BJ (cell line): ENCODE measurements at places on chromosomes 3 and 15. TPM values are rescaled to one million over a fixed set of nuclear protein-coding genes. Genes with fewer than 3 reads are reported as not detected.

DNA sequence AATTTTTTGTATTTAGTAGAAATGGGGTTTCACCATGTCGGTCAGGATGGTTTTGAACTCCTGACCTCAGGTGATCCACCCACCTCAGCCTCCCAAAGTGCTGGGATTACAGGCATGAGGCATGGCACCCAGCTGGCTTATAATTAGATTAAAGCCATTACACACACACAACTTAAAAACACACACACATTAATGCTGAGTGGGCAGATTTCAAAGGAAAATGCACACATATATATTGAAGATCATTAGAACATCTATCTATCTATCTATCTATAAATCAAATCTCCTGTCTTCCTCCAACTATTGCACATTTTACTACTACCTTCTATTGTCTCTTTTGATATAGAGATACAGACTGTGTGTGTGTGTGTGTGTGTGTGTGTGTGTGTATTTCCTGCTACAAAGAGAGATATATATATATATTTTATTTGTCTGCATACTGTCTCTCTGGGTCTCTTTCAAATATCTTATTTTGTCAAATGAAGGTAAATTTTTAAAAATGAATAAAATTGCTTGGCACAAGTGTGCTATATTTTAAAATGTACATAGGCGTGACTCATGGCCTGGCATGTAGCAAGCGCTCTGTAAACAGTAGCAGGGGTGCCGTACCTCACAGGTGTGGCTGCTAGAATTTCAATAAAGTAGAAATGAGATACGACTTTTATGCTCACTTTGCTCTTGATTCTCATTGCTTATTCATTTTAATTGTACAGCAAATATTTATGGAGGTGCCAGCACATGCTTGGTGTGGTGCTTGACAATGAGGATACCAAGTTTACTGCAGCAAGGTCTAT lies 655.8 kb downstream of the AGBL1 start:
- no peak for DNase-seq

GRCh38 chr15:36777926-36778325 lies 198.5 kb downstream of the CDIN1 start:
- no peak for DNase-seq

GRCh38 chr3:72120806-72121778 lies 336.1 kb upstream of the PROK2 start:
- no peak for DNase-seq

DNA sequence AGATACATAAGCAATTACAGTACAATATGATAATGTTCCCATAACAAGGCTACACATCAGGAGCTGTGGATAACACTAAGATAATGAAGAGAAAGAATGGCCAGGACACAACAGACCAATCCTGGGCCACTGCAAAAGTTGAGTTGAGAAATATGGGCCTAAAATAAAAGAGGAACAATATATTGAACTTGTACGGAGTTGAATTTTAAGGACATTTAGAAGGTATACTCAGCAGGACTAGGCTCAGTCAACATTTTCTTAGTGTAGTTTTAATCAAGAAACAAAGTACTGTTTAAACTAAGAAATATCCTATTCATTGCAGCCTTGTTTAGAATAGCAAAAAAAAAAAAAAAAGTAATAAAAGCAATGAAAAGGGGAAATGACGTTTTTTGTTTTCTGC lies 24.3 kb downstream of the HERC1 start:
- DNase-seq = no peak

GRCh38 chr3:32820430-32820829 lies 2.6 kb downstream of the TRIM71 start:
- DNase-seq = no peak

GRCh38 chr15:34944936-34945335 lies 24.6 kb downstream of the AQR start:
- peak; percentile 52 for DNase-seq

GRCh38 chr3:98691897-98692296 lies 71.2 kb upstream of the ST3GAL6 start:
- DNase-seq = no peak

GRCh38 chr3:39150803-39151631 lies 2.4 kb downstream of the CSRNP1 start:
- DNase-seq = peak; percentile 82

GRCh38 chr3:157418104-157418503 lies 18.5 kb upstream of the PTX3 start:
- no peak for DNase-seq

GRCh38 chr15:58331560-58331912 lies 100.3 kb upstream of the LIPC start:
- DNase-seq = no peak

DNA sequence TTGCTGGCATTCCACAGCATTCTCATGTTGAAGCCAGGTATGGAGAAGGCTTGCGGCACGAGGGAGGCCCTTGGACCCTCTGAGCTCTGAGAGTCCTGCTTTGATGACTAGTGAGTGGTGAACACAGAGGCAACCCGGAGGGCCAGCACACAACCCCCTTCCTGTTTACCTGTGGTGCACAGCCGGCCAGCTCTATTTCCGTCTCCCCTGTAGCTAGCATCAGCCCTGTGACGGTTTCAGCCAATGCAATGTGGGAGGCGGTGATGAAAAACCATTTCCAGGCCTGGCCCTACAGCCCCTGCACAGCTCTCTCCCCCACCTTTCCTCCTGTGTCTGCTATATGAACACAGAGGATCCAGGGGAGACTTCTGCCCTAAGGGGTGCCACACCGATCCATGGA lies 76.8 kb upstream of the KLHL25 start:
- no peak for DNase-seq

- no peak for DNase-seq
These were observed 15.7 kb upstream of the RASA2 start for GRCh38 chr3:141471160-141471559.

- no peak for DNase-seq
These were observed 165.8 kb downstream of the GOLIM4 start for GRCh38 chr3:167929968-167930367.

DNA sequence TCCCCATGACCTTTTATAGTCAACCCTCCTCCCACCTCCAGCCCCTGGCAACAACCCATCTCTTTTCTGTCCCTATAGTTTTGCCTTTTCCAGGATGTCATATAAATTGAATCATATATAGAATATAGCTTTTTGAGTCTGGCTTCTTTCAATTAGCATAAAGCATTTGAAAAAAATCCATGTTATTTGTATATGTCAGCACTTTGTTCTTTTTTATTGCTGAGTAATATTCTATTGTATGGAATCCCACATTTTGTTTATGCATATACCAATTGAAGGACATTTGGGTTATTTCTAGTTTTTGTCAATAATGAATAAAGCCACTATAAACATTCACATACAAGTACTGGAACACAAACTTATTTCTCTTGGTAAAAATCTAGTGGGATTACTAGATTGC lies 58.0 kb upstream of the SSR3 start:
- no peak for DNase-seq

GRCh38 chr3:174488527-174488926 lies 370.6 kb upstream of the NAALADL2 start:
- DNase-seq = no peak

DNA sequence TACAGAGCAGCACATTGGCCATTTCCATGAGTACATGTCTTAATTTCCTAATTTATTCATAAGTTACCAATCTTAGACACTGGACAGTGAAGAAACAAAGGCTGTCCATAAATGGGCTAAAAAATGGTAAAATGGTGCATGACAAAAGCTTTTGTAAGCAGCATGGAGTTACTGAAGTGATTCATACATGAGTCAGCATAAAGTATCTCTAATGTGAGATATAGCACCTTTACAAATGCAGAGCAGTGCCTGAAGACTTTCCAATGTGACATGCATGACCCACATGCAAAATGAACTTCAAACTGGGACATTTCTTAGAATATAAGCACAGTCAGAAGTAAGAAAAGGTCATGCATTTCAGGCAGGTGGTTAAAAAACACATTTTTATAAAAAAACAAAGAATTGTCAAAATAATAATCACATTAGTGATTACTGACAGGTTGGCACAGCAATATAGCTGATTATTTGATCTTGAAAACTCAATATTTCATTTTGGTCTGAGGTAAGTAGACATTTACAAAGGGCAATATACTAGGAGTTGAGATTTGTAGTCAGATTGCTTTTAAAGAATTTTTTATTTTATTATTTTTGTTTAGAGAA lies 299.3 kb downstream of the PLCL2 start:
- DNase-seq = peak; percentile 3

DNA sequence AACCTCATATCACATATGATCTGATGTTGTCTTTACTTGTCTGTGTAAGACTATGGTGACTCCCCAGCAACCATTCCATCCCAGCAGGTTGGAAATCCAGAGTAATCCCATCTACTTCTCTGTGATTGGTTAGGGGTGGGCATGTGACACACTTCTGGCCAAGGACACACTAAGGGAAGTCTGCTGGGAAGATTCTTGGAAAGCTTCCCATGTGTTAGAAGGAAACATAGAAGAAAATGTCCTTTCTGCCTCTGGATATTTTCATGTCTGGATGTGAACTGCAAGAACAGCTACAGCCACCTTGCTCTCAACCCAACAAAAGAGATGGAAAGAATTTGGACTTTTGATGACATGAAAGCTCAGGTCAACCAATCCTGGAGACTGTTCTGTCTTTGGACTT lies 2.6 kb upstream of the UBE2Q2 start:
- DNase-seq = peak; percentile 8

DNA sequence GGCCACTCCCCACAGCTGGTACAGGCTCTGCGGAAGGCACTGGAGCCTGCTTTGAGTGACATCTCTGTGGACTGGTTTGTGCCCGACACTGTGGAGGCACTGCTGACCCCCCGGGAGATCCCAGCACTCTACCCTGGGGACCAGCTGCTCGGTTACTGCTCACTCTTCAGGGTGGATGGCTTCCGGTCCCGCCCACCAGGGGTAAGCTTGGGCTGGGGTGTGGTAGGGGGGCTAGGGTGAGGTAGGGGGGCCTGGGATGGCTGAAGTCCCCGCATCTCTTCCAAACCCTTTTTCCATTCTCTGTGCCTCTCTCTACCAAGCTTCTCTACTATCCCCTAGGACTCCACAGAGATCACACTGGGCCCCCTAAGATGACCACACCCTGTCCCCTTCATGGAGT lies 7.8 kb downstream of the VWA5B2 start:
- DNase-seq = no peak

DNA sequence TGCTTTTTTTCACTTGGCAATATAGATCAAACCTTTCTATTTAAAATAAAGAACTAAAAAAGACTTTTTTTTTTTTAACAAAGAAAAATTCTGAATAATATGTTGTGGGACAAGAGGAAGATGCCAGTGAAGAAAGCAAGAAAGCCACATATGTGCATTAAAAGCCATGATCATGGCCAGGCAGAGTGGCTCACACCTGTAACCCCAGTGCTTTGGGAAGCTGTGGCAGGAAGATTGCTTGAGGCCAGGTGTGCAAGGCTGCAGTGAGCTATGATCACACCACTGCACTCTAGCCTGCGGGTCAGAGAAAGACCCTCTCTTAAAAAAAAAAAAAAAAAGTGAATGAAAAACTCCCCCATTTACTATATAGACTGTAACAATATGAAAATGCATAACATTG lies 23.9 kb downstream of the C2CD4B start:
- no peak for DNase-seq

- no peak for DNase-seq
These were observed 90.8 kb downstream of the ZPLD1 start for GRCh38 chr3:102525624-102526023.

DNA sequence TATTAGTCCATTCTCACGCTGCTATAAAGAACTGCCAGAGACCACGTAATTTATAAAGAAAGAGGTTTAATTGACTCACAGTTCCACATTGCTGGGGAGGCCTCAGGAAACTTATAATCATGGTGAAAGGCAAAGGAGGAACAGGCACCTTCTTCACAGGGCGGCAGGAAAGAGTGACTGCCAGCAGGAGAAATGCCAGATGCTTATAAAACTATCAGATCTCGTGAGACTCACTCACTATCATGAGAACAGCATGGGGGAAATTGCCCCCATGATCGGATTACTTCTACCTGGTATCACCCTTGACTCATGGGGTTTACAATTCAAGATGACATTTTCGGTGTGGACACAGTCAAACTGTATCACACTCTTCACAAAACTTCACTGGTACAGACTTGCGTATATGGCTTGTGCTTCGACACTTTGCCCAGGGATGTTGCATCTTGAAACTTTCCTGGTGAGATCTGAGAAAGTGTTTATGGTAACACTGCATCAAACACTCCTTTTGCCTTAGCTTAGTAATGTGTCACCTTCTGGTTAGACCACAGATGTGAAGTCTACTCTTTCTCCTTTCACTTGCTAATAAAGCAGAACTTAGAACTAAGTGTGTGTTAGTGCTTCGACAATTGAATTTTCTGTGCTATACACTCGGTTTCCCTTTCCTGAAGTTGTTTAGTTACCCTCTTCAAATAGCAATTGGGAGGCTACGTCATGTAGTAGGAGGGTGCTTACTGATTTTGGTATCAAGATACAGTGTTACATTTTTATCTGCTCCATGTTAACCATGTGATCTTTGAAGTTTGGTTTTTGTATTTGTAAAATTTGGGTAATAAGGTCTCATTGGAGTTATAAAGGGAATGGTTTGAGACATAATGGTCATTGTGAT lies 185.7 kb downstream of the LPP start:
- DNase-seq = no peak

GRCh38 chr3:97232393-97233034 lies 418.1 kb downstream of the EPHA6 start:
- DNase-seq = no peak

GRCh38 chr3:151203051-151203420 lies at the start of gene GPR171:
TSS of gene GPR171 (minus strand) at chr3:151203216. CDS start at chr3:151199386, 3,830 bp downstream.
- no peak for DNase-seq

DNA sequence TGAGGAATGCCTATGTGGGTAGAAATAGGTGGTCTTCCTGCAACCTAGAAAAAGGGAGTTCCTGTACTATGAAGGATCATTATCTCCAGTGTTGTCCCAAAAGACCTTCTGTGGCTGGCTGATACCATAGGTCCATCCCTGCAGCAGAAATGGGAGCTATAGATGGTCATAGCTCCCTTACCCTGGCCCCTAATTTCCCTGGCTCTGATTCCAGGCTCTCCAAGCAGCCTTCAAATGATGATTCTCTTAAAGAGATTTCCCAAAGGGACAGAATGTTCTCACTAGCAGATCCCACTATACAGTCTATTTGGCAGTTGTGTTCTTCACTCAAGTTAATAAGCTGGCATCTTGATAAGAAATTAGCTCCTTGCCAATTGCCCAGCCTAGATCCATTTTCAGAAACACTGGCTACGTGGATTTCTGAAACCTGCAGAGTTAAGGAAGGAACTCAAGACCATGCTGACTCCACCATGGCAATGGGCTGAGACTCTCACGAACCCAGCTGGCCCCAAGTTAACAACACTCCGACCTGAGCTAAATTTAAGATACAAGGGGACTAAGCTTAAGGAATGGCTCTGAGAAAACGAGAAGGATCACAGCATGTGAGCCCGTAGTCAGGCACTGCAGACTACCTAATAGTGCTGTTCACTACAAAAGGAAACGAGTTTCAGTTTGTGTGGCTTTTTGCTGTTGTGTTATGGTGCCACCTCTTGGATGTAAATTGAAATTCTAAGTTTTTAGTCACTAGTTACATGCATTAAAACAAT lies 11.4 kb downstream of the C15orf40 start:
- DNase-seq = no peak

MUC13 gene
- polyA plus RNA-seq = not detected in 2 replicates

ZNF639 gene
- polyA plus RNA-seq = 9.6 and 13.8 TPM in 2 replicates

KIF9 gene
- 2.5 and 4.8 TPM in 2 replicates for polyA plus RNA-seq

ZNF662 gene
- 1.2 and 2.1 TPM in 2 replicates for polyA plus RNA-seq

CXCR6 gene
- polyA plus RNA-seq = not detected in 2 replicates

COL8A1 gene
- 186 and 213 TPM in 2 replicates for polyA plus RNA-seq

PPP1R14D gene
- not detected in 2 replicates for polyA plus RNA-seq

CAV3 gene
- polyA plus RNA-seq = 0.05 TPM in 1 of 2 replicates, not detected in the other

SH3GL3 gene
- not detected in 2 replicates for polyA plus RNA-seq

ADAMTS17 gene
- not detected in 2 replicates for polyA plus RNA-seq
